CD4-positive, alpha-beta T cell (primary cell): ENCODE measurements at places on chromosomes 2 and 18.

- no peak for DNase-seq
Observed at GRCh38 chr2:60567919-60568768, 14.7 kb upstream of the BCL11A start.

DNA sequence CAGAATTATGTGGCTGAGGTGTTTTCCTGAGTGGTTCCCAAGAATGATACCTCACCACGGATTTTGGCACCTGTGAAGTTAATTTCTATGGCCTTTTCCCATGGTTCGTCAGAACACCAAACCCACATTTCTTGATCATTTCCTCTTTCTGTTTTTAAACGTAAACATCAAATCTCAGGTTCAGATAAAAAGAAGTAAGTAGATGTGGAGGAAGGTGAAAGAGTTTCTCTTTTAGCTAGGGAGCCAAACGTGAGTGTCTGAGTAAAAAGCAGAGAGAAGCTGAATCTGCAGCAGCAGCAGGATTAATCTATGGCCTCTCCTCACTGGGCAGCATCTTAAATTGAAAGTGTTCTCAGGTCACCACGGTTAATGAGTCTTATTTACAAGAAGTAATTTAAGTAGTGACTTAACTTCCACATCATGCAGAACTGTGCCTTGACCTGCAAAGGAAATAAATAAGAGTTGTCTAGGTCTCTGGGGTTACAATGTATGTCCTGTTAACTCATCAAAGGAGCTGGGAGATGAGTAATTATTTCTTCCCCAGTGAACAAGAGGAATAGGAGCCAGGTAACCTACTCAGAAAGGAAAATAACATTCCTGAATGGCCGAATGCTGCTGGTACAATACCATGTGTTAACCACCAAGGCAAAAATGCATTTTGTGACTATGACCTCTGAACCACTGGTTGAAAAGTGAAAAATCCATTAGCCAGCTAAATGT is 139.6 kb upstream of the NETO1 start:
- no peak for DNase-seq

GRCh38 chr2:8009010-8009597 is 672.8 kb upstream of the ID2 start:
- DNase-seq, result no peak

DNA sequence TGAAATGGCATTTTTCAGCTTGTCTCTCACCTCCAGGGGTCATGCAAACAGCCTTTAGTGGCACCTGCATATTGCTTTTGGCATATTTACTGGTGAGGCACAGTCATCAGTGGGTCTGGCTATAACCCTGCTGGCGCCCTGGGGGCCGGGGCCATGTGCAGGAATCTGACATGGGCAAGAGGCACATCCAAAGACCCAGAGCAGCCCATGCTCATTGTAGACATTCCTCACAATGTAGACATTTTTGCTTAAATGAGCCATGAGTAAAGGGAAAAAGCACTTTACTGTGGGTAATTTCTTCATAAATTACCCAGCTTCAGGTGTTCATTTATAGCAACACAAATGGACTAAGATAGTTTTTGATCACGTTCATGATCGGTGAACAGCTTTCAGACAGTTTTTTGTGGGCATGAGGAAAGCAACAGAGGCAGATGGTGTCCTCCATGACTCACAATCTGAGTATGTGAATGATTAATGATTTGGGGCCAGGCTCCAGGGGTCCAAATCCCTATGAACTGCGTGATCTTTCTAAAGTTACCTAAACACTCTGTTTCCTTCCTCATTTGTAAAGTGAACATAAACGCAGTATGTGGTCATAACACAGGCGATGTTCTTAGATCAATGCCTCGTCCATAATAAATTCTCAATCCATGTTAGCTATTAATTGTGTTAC is 85.8 kb downstream of the LIPG start:
- no peak for DNase-seq

- DNase-seq, result no peak
Observed at GRCh38 chr2:224126440-224126839, 87.4 kb upstream of the SERPINE2 start.

DNA sequence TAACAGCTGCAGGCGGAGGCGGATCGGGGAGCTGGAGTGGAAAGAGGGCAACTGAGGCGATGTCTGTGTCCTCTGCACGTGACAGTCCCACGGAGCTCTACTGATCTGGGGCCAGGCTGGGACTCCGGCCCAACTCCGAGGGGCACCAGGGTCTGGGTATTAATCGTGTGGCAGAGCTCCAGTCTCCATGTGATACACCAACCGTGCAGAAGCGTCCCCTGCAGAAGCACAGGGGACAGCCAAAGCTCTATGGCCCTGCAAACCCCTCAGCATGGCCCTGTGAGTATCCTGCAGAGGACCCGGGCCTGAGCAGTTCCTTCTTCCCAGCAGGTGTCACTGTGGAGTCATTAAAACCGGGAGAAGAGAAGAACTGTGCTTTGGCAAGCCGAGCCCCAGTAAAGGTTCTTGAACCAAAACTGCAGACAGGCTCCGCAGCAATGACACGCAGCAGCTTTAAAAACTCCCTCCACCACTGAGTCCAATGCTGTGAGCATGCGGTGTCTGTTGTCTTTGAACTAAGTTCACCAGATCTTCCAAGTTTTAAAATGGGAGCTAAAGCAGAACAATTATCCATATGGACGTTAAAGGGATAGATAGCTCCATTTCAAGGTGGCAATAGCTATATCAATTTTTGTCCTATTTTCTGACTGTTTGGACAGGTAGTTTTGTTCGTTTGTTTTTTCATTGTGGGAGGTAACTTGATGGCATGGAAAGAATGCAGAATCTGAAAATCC is 79.4 kb downstream of the TMEM182 start:
- no peak for DNase-seq

DNA sequence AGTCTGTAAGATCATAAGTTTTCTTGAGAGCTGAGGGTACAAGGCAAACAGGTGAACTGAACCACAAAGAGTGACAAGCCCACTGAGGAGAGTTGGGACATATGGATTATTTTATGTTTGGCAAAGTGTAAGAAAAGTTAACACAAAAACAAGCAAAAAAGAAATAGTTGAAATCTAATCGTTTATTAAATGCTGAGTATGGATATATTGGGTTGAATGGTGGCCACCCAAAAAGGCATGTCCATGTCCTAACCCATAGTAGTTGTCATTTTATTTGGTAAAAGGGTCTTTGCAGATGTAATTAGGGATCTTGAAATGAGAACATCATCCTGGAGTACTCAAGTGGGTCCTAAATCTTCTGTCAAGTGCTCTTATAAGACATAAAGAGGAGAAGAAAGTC is 24.9 kb upstream of the TWIST2 start:
- DNase-seq, result no peak

DNA sequence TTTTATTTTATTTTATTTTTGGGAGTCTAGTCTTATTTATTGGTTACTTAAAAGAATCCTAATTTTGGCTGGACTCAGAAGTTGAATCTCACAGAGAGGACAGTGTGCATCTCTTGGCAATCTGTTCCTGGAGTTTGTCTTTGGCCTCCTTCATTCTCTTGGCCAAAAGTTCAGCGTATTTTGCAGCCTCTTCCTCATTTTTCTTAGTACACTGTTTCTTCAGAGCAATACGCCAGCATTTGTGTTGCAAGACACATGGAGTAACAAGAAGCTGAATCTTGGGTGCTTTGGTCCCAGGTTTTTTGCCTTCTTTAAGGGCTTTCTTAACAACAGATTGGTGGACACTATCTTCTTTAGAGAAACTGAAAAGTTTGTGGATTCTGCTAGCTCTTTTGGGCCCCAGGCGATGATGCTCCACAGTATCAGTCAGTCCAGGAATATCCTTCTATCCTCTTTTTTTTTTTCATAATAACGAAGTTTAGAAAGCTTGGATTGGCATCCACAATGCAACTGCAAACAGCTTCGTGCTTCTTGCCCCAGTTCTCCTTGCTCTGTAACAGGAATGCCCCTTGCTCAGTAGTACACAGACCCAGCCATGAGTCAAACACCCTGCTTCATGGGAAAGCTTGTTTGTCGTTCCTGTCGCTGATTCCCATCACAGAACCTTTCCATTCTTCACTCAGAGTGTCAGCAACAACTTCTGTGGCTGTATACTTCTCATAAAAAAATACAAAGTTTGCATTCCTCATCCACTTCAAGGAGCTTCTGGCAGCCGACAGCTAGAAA is 34.8 kb upstream of the RFX8 start:
- no peak for DNase-seq

DNA sequence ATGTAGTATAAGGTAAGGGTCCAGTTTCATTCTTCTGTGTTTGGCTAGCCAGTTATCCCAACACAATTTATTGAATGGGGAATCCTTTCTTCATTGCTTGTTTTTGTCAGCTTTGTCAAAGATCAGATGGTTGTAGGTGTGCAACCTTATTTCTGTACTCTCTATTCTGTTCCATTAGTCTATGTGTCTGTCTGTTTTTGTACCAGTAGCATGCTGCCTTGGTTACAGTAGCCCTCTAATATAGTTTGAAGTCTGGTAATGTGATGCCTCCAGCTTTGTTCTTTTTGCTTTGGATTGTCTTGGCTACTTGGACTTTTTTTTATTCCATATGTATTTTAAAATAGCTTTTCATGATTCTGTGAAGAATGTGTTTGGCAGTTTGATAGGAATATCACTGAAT is 222.1 kb downstream of the XIRP2 start:
- DNase-seq, result no peak

GRCh38 chr2:230042195-230042594 is 26.5 kb downstream of the SLC16A14 start:
- no peak for DNase-seq

- DNase-seq, result no peak
Observed at GRCh38 chr2:212943351-212943750, 208.1 kb downstream of the IKZF2 start.

DNA sequence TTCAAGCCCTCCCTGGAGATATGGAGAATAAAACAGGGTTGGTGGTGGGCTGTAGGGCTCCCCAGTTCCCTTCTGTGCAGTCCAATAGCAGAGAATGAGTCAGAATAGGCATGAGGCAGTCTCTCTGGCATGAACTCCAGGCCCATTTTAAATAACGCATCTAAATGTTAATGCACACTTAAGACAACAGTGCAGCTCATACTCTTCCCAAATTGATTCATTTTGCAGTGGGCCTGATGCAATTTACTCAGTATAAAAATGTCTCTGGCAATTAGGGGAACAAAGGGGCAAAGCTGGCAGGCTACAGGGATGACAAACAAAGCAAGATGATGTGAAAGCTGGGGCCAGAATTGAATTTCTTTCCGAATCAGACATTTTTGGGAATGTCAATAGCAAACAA is 402.8 kb downstream of the CLIP4 start:
- no peak for DNase-seq

- DNase-seq, result no peak
Observed at GRCh38 chr2:231276987-231277386, 78.6 kb downstream of the ARMC9 start.

- no peak for DNase-seq
Observed at GRCh38 chr2:43212216-43212835, 14.1 kb downstream of the ZFP36L2 start.
